ENCODE measurements at places on chromosomes 1 and 21.
A peak's percentile ranks its signal among the peaks of the same experiment; 100 is the strongest.

DNA sequence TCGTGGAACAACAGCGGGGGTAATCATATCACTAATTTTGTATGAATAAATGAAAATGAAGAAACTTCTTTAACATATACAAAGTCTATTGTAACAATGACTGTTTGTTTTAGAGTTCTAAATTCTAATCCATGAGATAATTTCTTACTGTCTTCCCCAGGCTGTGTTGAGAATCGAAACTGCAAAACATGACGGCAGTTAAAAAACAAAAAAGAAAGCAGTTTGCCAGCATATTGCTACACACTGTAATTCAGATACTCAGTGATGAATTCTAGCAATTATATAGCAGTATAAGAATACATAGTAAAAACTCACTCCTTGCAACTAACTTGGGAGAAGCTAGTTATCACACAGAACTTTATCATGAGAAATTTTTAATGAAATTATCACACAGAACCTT is 22.1 kb downstream of the INSL5 start:
- peak; percentile 35 for DNase-seq

DNA sequence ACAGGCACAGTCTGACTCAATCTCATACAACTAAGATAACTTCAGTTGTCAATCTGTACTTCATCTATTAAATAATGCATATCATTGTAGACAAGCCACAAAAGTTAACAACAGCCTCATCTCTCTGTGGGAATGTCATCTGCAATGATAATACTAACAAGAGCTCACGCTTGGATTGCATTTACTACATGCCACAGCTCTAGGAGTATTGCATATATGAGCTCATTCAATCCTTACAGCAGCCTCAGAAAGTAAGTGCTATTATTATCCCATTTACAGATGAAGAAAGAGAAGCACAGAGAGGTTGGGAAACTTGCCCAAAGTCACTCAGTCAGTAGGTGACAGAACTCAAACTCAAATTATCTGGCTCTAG is 105.7 kb upstream of the GUCA2B start:
- DNase-seq = no peak

DNA sequence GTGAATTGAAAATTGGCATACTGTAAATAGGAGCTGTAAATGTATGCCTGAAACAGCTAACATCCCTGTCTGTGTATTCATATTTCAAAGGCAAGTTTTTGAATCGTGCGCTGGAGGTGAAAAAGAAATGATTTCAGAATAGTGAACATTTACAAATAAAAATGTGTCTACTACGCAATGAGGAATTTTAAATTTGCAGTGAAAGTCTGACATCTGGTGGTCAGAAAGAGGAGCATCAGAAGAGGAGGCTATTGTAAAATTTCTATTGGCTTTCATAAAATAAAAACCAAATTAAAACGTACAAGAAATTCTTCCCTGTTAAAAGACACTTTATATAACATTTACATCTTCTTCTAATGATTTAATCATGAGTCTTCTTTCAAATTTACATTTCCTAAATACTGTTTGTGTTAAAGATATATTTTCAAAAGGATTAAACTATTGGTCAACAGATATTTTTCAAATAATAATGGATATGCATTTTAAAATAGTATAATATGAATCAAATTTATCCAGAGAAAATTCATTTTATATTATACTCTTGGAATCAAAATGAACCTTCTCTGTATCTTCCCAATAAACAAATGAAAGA is 113.7 kb upstream of the RRP15 start:
- DNase-seq = peak; percentile 48

- DNase-seq = no peak
Observed at GRCh38 chr21:44255511-44255981, 6.2 kb downstream of the DNMT3L start.

- peak; percentile 34 for DNase-seq
Observed at GRCh38 chr1:169601096-169601881, 15.0 kb upstream of the F5 start.
